ENCODE measurements at places on chromosomes 2 and 18.

GRCh38 chr18:27017901-27018500 lies 152.5 kb upstream of the AQP4 start:
- DNase-seq, result no peak

DNA sequence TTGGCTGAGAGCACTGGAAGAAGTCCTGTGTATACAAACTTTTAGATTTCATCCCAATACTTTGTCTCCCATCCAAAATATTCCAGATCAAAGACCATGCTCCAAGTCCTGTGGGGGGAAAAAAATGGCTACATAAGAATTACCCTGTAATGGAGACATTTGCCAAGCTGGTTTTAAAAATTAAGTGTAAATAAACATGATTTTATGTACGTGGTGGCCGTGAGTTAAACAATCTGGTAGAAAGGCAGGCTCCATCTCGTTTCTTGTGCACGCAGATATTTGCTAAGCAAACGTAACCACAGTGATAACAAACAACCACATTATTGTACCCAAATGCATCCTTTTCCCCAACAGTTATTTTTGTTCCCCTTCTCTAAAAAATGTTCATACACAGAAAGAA lies 176.4 kb downstream of the ZNF516 start:
- DNase-seq, result no peak

- DNase-seq, result no peak
Observed at GRCh38 chr2:25018681-25019080, 23.2 kb upstream of the EFR3B start.

GRCh38 chr2:152676461-152676860 lies 40.8 kb downstream of the PRPF40A start:
- DNase-seq, result no peak

DNA sequence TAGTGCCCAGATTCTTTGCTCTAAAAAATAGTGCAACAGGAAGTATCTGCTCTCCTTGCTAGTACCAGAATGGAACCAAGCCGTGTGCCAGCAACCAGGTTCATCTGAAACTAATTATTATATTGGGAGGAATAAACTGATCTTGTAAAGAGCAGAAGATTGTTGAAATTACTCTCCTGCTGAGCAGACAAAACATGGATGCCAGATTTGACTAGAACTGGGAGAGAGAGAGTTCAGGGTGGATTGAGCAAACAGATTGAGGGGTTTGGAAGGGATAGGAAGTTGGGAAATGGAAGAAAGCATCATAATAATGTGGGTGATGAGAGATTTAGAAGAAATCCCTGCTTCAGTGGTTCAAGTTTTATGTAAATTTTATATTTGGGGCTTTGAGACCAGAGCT lies 160.1 kb upstream of the RASGRP3 start:
- no peak for DNase-seq

GRCh38 chr2:39838589-39838988 lies 59.5 kb upstream of the THUMPD2 start:
- DNase-seq, result no peak

GRCh38 chr2:122636097-122636496 lies 880.6 kb downstream of the TSN start:
- no peak for DNase-seq

DNA sequence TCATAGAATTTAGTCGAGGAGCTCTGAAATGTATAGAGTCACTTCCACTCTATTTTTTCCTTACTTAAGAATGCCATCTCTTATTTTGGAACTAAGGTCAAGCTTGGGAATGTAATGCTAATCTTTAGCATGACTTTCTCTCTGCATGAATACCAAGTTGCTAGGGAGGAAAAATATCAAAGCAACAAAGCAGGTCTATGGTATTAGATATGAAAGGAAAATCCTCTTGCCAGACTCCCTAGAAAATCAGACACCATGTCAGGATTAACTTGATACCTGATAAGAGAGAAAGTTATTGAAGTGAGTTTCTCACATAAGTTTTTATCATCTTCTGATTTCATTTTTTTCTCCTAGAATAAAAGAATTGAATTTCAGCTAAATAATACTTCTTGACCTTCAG lies 341.7 kb upstream of the ZNF804A start:
- no peak for DNase-seq

Measured in activated T-cell treated with anti-CD3 and anti-CD28 coated beads for 48 hours (primary cell).